ENCODE measurements at places on chromosomes 12 and 14.

GRCh38 chr12:3571724-3572123 lies 80.7 kb downstream of the PRMT8 start:
- DNase-seq = no peak

DNA sequence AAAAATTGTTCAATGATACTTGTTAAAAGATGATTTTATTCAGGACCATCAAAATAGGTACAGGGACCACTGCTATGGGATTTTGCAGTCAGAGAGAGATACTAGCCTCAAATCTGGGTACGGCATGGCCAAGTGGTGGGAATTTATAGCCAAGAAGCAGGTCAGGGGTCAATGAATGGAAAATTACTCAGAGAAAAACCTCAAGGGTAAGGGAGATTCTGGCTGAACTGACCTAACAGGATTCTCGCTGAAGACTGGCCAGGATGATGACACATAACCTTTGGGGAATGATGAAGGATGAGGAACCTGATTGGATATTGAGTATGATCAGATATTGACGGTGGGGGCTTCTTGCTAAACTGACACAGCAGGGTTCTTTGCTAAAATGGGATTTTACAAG lies 32.7 kb downstream of the DEPDC4 start:
- DNase-seq = no peak

DNA sequence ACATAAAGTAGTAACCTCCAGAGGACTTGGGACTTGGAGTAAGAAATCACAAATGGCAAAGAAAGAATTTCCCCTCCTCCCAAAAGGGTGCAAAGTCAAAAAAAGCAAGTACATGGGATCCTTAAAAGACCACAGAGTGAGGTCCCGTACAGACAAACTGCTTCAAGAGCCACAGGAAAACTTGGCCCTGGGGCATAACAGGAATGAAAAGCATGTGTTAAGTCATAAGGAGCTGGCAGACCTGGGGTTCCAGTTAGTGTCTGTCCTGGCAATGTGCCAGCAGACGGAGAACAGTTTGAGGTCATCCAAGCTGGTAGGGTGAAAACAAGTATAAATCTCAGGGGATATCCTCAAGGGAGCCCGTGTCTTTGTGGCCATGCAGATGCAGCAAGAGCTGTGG lies 73.2 kb downstream of the HSD17B6 start:
- no peak for DNase-seq

- DNase-seq = no peak
Observed at GRCh38 chr12:67208281-67209067, 60.7 kb upstream of the CAND1 start.

DNA sequence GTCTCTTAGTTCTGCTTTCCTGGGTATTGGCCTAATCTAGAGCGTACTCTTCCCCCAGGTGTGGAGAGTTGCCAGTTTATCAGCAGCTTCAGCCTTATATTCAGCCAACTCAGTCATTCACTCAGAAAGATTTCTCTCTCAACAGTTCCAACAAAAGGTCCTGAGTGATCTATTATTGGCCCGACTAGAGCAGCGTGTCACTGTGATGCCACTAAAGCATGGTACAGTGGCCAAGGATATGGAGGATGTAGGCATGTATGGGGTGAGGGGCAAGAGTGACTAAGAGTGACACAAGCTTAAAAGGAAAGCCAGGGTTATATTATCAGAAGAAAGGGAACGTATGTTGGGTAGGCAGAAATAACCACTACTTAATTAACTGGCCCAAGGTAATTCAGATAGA lies 4.8 kb downstream of the NOPCHAP1 start:
- no peak for DNase-seq

DNA sequence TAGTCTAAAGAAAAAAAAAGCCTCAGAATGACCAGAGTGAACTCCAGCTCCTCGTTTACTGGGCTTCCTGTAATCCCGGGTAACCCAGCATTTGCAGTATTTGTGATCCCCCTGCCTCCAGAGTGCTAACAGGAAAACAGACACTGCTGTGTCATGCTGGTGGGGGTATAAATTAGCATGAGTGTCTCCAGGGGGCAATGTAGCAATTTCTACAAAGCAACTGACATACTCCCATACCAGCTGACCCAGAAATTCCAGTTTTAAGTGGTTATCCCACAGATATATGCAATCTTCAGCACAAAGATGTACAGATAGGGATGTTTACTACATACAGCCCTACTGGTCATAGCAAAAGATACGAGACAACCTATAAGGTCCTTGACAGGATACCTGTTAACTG lies 18.8 kb downstream of the TTC7B start:
- DNase-seq = no peak

DNA sequence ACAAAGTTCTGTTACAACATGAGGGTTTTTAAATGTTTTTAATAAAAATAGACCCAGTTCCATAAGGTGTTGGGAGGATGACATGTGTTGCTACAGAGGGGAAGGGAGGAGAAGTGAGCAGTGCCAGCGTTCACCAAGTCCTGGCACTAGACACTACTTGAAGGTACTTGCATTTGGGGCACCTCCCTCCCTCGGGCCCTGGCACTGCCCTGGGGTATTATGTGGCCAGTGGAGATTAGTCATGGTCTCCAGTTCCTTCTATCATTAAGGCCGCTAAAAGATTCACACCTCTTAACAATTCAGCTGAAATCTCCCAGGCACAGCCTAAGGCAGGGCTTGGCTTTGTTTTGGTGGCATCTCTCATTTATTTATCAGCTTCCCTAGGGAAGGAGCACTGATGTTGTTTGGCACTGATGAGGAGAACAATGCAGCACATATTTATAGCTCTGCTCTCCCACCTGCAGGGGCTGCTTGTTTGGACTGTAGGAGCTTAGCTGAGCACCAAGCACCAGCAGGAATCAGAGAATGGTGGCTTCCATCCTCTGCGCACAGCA lies 155.5 kb upstream of the NTF3 start:
- no peak for DNase-seq

- DNase-seq = no peak
Observed at GRCh38 chr14:56205881-56206280, 87.7 kb downstream of the PELI2 start.

DNA sequence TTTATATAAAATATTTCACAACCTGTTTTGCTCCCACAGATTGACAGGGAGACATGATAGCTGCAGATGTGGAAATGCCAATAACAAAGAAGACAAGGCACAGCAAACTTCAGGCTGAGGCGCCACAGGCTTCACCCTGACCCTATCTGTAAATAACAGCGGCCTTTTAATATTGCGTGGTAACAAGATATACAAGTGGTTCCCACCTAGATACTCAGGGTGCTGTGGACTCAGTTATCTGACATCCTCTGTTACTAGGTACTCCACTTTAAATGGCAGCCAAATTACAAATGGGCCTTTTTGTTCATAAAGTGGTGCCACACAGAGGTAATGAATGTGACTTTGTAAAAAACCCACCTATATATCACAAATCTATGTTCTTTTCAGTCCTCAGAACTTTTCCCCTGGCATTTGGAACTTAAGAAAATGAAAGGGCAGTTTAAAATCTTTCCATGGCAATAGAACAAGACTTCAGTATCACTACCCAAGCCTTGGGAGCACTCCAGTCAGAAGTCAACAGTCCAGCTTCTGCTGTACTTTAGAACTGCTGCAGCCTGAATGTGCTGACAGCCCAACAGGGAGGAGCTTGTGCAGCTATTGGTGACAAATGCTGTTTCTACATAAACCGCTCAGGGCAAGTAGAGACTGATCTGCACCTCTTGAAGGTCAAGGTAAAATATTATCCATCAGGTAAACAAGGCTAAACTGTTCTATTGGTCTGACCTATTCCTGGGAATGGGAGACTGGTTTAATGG lies 86.2 kb upstream of the DCD start:
- DNase-seq = no peak

- no peak for DNase-seq
Observed at GRCh38 chr12:125111403-125111802, 46.2 kb downstream of the AACS start.

DNA sequence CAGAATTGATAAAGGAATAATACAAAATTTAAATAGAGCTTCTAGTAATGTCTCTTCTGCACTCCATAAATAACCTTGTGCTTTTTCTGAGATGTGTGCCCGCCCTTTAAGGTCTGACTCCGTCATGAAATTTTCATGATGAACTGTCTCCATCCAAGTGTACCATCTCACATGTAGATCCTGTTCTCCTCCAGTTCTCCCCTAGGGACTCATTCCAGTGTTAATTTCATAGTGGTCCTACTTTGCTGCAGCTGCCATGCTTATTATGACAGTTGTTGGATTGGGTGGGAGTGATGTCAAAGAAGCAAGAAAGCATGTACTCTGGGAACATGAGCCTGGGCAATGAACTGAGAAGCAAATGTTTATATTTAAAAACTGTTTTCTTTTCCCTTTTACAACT lies 442.5 kb upstream of the PDE3A start:
- no peak for DNase-seq

- no peak for DNase-seq
Observed at GRCh38 chr14:61481701-61482100, 160.3 kb downstream of the PRKCH start.

DNA sequence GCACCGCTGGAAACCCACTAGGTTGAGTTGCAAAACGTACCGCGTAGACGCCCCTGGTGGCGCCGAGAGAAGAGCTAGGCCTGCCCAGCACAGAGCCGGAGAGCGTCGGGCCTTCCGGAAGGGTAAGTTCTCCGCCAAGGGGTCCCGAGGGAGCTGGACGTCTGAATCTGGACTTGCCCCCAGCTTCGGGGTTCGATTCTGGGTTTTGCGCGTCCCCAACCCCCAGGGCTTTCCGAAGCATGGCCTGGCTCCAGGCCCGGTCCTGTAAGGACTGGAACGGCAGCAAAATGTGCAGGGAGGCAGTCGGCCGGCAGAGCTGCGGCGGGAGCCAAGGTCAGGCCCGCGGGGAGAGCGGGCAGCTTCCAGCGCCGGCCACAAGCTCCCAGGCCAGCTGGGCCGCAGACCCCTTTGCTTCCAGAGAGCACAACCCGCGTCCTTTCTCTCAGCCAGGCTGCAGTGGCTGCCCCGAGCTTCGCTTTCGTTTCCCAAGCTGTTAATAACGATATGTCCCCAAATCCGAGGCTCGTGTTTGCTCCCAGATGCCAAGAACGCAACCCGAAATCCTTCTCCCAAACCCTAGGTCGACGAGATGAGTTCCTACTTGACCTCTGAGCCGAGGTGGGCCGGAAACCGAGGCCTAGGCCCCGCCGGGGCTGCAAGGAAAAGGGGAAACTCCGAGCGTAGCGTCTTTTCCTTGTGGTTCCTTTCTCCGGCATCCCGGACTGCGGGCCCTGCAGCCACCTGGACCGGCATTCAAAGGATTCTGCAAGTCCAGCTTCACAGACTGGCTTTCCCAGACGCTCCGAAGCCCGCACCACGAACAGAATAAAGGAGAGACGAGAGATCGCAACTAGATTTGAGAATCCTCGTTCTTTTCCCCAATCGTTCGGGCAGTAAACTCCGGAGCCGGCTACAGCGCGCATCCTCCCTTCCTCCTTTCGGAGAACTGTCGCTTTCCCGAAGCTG lies 3.2 kb upstream of the TBX5 start:
- no peak for DNase-seq

- DNase-seq = no peak
Observed at GRCh38 chr12:50785406-50786001, 21.6 kb downstream of the ATF1 start.

- no peak for DNase-seq
Observed at GRCh38 chr12:3138941-3139511, 61.8 kb downstream of the TSPAN9 start.

GRCh38 chr12:6091786-6092566 lies 32.5 kb downstream of the VWF start:
- no peak for DNase-seq

DNA sequence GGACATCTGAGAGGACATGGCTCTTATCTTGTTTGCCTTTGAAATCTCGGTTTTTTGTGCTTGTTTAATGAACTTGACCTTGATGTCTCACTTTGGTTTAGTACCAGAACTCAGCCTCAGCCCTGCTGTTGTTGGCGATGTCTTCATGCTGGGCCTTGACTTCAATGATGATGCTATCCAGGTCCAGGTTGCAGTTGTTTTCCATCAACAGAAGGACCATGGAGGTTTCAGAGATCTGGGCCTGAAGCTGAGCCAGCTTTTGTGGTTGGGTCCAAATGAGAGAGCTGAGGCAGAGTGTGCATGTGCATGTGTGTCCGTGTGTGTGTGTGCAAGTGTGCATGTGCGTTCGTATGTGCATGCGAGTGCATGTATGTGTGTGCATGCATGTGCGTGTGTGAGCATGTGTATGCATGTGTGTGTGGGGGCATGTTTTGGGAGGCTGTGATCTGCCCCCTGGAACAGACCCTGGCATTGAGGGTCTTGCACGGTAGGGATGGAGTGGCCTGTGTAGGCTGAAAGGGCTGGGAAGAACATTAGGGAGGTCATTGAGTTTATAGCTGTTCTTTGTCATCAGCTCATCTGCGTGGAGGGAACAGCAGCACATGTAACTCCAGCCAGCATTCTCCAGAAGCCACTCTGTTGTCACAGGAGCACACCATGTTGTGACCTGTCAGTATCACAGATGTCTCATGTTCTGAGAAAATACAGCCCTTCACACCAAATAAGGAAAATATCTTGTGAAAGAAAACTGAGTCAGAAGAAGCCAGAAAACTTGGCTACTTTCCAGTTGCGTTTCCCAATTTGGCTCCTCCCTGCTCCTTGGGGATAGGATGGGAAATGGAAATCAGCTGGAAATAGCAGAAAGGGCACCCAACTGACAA lies 10.0 kb upstream of the KRT82 start:
- no peak for DNase-seq

- no peak for DNase-seq
Observed at GRCh38 chr12:56520048-56520447, 1.6 kb upstream of the RBMS2 start.

DNA sequence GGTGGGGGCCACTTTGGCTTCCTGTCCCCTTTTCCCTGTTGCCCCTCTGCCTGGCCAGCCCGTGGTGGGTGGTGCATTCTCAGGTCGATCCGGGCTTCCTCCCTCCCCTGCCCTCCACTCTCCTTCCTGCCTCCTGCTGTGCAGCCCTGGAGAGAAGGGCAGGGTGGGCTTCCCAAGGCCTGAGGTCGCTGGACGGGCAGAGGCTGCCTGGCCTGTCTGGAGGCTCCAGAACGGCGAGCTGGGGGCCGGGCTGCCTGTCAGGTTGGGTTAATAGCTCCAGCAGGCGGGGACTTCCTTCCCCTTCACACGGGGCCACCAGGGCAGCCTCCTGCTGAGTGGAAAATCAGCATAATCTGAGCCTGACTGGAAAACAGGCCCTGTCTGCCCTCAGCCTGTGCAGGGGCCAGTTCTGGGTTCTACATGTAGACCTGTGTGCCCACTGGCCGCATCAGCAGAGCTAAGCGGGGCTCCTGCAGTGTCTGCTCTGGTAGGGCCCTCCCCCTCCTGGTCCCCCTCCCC lies 11.3 kb downstream of the KIF26A start:
- peak; percentile 88 for DNase-seq

DNA sequence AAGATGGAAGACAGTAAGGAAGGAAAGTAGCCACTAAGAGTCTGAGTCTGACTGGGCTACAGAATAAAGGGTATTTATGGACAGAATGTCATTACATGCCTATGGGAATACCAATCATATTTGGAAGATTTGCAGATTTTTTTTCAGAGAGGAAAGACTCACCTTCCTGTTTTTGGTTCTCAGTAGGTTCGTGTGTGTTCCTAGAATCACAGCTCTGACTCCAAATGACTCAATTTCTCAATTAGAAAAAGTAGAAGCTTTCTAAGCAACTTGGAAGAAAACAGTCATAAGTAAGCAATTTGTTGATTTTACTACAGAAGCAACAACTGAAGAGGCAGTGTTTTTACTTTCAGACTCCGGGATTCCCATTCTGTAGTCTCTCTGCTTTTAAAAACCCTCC lies 15.4 kb upstream of the PAPLN start:
- DNase-seq = no peak
